ENCODE measurements at places on chromosomes 3 and 15.
A peak's percentile ranks its signal among the peaks of the same experiment; 100 is the strongest.

DNA sequence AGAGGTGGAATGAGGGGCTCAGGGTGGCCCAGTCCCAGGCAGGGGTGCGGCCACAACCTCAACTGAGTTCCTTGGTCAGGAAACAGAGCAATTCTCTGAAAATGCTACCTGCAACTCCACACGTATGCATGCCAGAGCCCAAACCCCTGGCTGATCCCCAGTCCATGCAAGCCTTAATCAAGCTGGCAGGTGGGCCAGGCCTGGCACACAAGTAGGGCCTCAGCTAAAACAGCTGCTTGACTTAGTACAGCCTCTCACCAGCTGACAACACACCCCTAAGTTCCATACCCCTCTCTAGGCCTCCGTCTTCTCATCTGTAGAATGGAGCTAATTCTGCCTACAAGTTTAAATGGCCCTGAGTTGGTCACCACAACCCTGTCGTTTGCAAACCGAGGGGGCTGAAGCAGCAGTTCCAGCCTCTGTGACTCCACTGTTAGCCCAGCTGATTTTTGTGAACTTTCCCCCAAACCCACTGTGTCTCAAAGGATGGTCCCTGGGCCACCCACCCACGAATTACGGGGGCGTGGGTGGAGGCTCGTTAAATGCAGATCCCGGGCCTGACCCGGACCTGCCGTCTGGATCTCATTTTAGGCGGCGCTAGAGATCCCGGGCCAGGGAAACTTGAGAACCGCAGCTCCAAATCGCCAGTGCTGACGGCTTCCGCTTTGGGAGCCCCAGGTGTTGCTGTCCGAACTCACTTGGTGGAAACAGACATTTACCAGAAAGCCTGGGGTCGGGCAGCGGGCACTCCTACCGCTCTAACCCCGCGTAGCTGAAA, 927 bp downstream of the CHDH start:
- DNase-seq: no peak

DNA sequence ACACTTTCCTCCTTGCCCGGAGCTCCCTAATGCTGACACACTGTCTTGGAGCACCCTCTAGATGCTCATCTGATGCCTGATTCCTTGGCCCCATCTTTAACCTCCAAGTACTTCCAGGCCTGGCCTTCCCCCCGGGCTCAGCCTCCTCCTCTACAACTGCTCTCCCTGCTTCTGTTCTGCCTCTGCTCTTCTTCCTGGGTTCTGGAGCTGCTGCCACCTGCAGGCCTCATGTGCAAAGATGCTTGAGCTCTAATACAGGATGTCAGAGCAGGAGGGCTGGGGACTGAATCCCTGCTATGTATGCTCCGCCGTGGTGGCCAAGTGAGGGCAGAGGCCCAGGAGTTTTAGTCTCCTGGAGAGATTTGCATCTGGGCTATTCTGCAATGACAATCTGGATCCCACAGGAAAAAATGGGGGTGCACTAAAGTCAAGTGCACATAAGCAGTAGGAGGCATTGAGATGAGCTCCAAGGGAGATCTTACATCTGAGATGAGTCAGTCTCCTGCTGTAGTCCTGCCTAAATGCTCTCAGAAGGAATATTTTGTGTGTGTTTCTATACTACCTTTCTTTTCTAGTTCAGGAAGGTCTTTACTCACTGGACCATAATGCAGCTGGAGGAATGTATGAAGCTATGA, 296.3 kb downstream of the UACA start:
- DNase-seq: no peak

- no peak for DNase-seq
Observed at GRCh38 chr3:23319366-23320312, 116.5 kb downstream of the UBE2E2 start.

- no peak for DNase-seq
Observed at GRCh38 chr3:189262746-189263145, 91.0 kb downstream of the TPRG1 start.

DNA sequence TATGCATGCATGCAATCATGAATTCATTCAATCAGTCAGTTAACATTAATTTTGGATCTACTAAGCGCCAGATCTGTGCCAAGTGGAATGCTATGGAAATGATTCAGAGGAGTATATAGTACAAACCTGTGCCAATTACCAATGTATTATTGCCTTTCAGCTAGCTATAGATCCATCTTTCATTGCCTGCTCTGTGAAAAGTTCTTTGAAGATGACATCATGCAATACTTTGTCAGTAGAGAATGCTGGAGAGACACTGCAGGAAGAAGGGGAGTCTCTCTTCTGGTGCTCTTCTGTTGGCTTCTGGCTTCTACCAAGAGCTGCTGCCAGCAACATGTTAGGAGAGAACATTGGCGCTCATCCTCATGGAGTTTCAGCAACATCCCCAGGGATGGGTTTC, 81.0 kb upstream of the LMCD1 start:
- no peak for DNase-seq

- peak; percentile 68 for DNase-seq
Observed at GRCh38 chr3:141486746-141487520, at the start of gene RASA2. Gene RASA2, plus strand, starts transcription at chr3:141487027. Its CDS starts 57 bp downstream, at chr3:141487084.

DNA sequence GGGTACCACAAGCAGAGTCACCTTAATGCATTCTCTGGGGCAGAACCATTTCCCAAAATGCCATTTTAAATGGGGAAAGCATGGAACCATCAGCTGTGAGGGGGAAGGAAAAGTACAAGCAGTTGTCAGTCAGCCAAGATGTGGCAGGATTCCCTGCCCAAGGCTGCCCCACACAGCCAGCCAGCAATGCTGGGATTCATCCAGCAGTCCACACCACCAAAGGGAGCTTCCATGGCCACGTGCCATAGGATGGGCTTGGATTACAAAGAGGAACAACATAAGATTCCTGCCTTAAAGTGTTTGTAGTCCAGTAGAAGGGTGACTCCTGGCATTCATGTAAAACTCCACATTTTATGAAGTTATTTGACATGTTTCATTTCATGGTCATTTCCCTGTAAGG, 233.3 kb downstream of the SHOX2 start:
- no peak for DNase-seq

DNA sequence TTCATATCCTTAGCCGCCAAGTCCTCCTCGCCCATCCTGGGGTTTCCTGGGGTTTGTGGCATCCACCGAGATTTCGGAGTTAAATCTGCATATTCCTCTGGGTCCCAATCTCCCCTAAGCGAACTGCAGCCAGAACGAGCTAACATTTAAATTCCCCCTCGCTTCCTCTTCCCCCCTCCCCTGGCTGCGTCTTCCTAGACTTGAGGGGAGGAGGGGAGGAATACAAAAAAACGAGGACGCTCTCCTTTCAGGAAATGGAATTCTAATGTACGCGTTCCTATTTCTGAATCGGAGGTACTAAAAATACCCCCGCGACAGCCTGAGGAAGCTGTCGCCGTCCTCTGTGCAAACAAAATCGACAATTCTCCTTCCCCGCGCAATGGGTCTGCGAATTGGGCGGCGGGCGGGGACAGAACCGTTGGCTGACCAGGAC, 5.6 kb downstream of the FEZF2 start:
- no peak for DNase-seq

- DNase-seq: no peak
Observed at GRCh38 chr3:68436619-68437401, 495.5 kb downstream of the TAFA4 start.

GRCh38 chr15:80942266-80942665, 47.4 kb downstream of the MESD start:
- no peak for DNase-seq

DNA sequence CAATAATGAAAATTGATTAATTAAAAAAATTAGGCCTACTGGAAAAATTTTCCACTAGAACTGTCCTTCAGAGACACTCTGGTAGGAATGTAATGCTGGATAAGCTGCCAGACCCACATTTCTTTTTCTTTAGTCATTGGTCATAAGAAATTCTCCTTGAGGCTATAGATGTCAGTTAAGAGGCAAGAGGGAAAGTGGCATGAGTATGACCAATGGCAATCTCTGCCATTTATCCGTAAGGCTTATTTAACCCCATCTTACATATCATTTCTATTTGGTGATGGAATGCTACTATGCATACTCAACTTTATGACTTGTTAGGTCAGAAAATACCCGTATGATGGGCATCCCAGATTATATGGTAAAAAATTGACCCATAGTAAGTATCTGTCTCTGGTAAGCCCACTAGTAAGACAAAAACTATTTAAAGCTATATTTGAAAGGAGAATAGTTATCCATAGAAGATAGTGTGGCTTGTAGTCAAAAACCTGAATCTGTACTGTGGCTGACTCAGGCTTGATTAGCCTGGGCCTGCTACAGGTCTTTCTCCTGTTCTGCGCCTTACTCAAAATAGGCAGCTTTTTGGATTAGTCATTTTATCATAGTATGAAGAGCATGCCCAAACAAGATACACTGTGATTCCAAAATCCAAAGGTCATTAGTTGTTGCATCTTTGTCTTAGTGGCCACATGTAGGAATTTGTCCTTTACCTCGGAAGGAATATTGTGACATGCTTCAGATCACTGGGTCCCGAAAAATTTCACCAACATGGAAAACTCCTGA, 314.7 kb downstream of the PYDC2 start:
- DNase-seq: no peak

GRCh38 chr3:150249779-150250470, 158.2 kb upstream of the TSC22D2 start:
- no peak for DNase-seq

- peak; percentile 40 for DNase-seq
Observed at GRCh38 chr3:14157951-14158350, 20.4 kb downstream of the XPC start.

- no peak for DNase-seq
Observed at GRCh38 chr3:98764472-98764884, 1.3 kb downstream of the ST3GAL6 start.

DNA sequence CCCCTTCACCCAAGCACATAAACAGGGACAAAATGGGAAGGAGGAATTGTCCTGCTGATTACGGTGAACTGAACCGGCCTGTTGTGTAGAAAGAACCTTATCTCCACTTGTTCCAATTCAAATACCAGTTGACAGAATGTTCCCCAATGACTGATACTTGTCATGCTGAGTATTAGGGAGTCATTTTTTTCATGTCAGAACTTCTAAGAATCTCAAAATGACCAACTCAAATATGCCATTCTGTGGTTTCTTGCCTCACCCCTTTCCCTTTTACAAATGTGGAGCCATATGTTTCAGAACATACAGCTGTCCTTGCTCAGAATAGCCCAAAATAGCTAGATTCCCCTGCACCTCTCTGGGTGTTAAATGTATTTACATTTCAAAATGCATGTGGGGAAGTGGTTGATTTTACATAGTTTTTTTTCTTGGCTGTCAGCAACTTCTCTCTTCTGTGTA, 405.9 kb upstream of the TBL1XR1 start:
- DNase-seq: no peak

DNA sequence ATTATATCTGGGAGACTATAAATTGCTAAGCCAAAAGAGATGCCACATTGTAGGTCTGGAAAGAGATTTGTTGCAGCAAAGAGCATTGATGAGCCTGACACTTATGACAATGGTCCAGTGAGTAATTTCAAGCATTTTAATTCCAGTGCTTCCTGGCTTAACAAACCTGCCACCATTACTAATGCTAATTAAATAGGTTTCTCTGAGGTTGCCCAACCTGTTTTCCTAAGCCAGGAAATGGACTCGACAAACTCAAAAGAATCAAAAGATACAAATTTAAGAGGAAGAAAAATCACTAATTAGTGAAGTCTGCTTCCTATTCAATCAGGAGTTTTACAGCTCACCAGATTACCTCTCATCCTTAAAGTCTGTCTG, 36.7 kb upstream of the CTDSPL start:
- DNase-seq: no peak

GRCh38 chr15:62953496-62954045, 89.0 kb upstream of the TPM1 start:
- no peak for DNase-seq

DNA sequence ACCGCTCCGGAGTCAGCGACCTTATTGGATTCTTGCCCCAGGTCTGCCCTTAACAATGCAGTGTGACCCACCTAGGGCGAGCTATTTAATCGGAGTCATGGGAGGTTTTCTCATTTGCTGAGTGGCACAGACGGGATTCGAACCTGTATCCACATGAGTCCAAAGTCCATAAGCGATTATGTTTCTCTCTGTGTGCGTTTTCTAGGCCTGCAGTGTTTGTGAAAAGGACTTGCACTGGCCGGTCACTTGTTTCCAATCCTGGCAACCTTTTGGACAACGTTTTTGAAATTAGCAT, 691 bp upstream of the HDGFL3 start:
- no peak for DNase-seq

- DNase-seq: peak; percentile 53
Observed at GRCh38 chr3:72887705-72888545, at the start of gene GXYLT2. Gene GXYLT2, plus strand, starts transcription at chr3:72888046. Its CDS starts 188 bp downstream, at chr3:72888234.
